GM18507 (cell line): ENCODE measurements at places on chromosomes 3 and 15.

DNA sequence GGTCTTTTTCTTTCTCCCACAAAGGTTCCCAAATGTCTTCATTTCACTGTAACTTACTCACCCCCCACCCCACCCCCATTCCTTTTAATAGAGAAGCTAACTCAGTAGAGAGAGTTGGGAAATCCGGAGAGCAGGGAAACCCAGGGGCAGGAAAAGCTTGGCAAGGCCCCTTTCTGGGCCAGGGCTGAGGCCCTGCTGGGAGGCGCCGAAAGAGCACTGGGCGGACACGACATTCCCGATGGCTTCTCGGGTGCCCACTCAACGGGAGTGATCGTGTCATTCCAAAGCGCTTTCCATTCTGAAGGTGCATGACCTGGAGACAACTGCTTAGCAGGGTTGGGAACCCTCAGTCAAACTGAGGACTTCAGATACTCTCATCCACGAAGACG lies 1.6 kb upstream of the DALRD3 start:
- DNase-seq: no peak

DNA sequence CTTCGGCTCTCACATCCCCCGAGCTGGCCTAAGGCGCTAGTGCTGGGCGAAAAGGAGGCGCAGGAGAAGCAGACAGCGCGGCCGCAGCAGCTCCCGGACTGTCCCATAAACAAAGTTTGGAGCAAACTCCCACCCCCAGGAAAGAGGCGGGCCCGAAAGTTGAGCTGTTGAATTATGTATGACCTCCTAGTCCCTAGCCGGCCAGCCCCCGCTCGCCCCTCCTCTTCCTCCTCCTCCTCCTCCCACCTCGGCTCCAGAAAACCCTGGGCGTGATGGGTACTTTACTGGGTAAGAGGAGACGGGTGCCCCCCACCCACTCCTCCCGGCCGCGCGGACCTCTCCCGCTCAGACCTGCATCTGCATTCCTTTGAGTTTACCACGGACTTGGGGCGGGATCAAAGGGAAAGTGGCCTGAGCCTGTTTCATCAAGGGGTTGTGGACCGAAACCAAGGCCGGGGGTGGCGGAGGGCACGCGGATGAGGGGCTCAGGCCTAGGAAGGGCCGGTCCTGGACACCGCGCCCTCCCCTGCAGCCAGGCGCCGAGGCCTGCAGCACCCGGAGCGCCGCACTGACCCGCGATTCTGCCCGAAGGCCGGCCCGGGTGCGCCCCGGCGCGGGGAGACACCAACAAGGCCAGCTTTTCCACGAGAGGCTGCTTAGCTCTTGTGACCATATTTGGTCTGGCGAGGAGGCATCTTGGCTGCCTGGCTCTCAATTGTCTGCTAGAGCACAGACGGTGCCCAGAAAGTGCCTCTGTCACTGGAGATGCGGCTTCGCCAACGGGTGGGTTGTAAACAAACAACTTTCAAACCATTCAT lies at the start of gene WWTR1:
Gene WWTR1 (minus strand): TSS at position 100 of the 818 bp plus-strand sequence. CDS start 719 bp downstream, outside the sequence.
- DNase-seq: peak; percentile 73

- DNase-seq: no peak
These were observed 580.5 kb downstream of the OTOL1 start for GRCh38 chr3:162077108-162077507.

GRCh38 chr3:20230954-20231353 lies 44.9 kb upstream of the SGO1 start:
- DNase-seq: no peak

DNA sequence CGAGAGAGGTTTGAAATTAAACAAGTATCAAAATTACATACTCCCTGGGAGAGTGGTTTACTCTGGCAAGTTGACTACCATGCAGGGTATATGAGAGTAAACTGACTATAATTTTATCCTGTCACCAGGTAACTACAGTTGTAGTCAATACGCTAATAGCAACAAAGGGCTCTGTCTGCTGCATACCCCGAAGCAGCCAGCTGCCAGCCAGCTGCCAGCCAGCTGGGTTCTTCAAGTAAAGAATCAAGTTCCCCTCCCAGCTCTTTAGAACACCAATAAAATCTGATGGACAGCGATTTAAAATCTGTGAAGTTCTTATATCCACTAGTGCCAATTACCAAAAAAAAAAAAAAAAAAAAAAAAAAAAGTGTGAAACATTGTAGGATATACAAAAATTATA lies 417.7 kb upstream of the CFAP20DC start:
- no peak for DNase-seq

- DNase-seq: no peak
These were observed 73.6 kb downstream of the ETV5 start for GRCh38 chr3:186035277-186035676.

GRCh38 chr3:23767546-23767945 lies 38.2 kb upstream of the UBE2E1 start:
- no peak for DNase-seq

- DNase-seq: no peak
These were observed 1.7 kb upstream of the PIAS1 start for GRCh38 chr15:68052431-68052830.

DNA sequence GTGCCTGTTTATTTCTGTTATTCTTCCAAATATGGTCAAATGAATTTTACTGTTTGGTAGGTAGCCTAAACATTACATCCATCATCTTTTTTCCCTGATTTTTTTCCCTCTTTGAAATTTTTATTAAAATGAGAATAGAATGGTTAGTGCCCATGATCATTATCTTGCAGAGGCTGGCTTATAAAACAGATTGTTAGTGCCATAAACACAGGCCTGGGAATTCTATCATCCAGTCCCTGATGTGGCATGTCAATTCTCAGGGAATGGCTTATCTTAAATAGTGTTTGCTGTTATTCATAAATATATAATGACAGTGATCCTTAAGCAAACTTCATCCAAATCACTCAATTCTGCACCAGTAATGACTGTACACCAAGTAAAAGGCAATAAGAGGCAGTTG lies 207.3 kb downstream of the TUSC7 start:
- DNase-seq: no peak
